ENCODE measurements at places on chromosomes 5 and 9.

GRCh38 chr9:351916-352315 lies 137.3 kb downstream of the DOCK8 start:
- no peak for DNase-seq

- DNase-seq, result no peak
Observed at GRCh38 chr5:56055859-56056258, 61.1 kb upstream of the IL6ST start.

DNA sequence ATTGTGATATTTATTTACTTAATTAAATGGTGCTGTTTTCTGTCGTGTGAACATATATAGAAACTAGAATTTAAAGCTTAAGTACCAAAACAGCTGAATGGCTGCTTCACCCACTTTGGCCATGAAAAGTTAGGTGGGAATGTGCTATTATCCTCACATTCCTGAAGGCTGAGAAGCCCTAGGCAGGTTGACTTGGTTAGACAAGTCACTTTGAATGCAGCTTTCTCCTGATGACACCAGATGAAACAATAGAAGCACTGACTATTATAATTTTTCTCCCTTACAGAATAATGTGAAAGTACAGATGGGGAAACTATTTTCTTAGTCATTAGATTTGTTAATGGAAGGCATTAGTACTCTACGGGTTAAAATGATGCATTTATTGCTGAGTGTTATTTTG lies 65.1 kb upstream of the C5orf46 start:
- no peak for DNase-seq

GRCh38 chr9:94014920-94015319 lies 59.8 kb upstream of the BARX1 start:
- DNase-seq, result peak; percentile 66

DNA sequence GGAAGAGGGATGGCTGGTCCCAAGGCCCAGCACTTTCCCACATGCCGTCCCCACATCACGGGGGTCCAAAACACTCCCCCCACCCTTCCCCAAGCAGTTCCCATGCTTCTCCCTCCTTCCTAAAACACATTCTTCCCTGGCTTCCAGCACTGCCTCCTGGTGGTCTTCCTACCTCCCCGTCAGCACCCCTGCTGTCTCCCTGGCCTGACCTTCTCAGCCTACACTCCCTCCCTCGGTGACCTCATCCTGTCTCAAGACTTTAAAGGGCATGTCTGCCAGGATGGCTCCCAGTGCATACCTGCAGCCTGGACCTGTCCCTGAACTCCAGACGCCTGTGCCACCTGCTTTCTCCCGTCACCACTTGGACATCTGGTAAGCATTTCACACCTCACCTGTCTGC lies 4.3 kb upstream of the NCS1 start:
- DNase-seq, result no peak

Measured in NCI-H1105 (cell line).